ENCODE measurements at places on chromosomes 7 and 10.

- DNase-seq, result no peak
Observed at GRCh38 chr7:35241884-35242283, 12.0 kb downstream of the TBX20 start.

DNA sequence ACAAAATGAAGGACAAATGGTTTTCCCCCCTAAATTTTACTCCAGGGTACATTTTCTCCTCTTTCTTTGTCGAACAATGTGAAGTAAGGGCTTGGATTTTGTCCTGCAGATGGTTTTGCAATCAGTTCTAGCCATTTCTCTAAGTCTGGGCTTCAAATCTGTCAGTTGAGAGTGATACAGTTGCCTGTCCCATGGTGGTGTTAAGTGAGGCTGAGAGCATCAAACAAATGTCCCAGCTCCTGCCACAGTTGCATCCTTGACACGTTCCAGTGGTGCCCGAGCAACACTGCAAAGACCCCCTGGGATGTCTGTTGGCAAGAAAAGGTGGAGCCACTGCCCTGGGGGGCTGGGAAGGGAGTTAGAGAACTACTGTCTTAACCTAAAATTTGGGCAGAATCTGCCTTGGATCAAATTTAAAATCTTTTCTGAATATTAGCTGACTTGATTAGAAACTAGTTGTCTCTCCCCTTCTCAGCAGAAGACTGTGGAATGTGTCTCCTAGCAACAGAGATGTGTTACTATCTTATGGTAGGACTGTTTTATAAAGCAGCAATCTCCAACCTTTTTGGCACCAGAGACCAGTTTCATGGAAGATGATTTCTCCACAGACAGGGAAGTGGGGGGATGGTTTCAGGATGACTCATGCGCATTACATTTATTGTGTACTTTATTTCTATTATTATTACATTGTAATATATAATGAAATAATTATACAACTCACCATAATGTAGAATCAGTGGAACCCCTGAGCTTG, 102.0 kb upstream of the STEAP1B start:
- no peak for DNase-seq

DNA sequence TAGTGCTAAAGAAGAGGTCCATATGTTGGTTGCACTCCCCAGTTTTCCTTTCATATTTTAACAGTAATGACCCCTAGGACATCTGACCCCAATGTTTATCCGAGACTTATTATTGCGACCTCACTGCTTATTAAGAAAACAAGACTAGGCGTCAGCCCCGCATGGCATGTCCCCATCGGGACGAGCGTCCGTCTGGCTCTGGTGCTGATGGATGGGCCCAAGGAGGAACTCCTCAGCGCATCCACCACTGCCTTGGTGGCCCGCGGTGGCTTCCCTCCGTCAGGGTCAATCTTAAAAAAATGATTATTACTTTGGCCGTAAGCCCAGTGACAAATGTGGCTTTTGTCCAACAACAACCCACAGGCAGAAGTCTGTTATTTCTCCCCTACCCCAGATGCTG, 40.1 kb upstream of the CXCL12 start:
- no peak for DNase-seq

DNA sequence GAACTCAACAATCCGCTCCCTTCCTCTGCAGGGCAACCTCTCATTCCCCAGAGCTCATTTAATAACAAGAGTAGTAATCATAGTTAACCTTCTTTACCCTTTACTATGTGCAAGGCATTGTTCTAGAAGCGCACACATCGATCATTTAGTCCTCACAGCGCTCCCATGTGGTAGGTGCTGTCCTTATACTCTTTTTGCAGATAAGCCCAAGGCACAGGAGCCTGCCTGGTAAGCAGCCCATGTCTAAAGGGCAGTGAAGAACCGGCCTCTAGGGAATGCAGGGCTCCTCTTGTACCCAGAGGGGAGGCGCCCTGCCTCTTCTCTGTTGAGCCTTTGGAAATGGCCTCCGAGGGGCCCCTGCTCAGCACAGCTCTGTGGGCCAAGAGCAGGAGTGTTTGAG, 14.3 kb downstream of the CHST3 start:
- DNase-seq, result no peak

- DNase-seq, result no peak
Observed at GRCh38 chr7:42208572-42208971, 28.4 kb downstream of the GLI3 start.

GRCh38 chr10:69696073-69696731, 66.2 kb downstream of the FAM241B start:
- no peak for DNase-seq

DNA sequence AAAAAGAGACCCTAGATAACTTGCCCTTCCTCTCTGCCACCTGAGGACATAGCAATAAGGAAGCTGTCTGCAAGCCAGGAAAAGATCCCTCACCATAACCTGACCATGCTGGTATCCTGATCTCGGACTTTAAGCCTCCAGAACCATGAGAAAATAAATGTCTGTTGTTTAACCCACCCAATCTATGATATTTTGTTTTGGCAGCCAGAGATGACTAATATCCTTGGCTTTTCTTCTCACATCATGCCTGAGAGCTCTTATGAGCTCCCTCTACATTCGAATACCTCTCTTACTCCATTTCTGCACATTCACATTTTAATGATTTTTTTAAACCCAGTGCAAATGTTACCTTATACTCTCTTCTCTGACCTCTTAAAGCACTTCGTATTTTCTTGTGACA, 214.0 kb upstream of the CHRM2 start:
- no peak for DNase-seq

GRCh38 chr7:46139079-46139478, 218.0 kb upstream of the IGFBP3 start:
- no peak for DNase-seq

GRCh38 chr10:50439806-50440205, 183.9 kb downstream of the SGMS1 start:
- no peak for DNase-seq

GRCh38 chr10:73088304-73088703, 8.4 kb downstream of the P4HA1 start:
- no peak for DNase-seq

- DNase-seq, result no peak
Observed at GRCh38 chr7:150446288-150446938, 4.0 kb upstream of the GIMAP8 start.

GRCh38 chr7:126702242-126703016, 550.3 kb downstream of the GRM8 start:
- DNase-seq, result no peak

DNA sequence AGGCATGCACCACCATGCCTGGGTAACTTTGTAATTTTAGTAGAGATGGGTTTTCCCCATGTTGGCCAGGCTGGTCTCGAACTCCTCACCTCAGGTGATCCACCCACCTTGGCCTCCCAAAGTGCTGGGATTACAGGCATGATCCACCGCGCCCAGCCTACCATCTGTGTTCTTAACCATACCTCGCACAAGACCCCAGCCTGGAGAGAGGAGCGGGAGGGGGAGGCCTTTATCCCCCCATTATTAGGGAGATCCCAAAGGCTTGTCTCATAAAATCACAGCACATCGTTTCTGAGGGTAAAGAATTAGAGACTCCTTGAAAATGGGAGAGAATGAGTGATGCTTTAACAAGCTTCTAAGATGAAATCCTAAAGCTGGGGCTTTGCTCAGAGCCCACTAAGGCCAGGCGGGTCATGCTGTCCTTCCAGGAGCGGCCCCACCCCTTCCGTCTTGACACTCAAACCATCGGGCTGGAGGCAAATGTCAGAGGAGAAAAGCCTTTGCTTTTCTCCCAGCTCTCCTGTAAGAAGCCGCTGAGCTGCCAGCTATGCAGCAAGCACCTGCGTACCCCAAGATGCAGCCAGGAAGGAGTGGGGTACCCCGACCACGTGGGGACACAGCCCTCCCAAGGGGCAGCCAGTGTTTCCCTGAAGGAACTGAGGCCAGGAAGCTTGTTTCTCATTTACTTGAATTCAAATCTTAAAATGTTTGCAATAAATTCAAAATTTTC, 339.7 kb downstream of the PTPRN2 start:
- no peak for DNase-seq

- peak; percentile 2 for DNase-seq
Observed at GRCh38 chr10:95601116-95601719, 40.0 kb upstream of the SORBS1 start.

GRCh38 chr10:110918269-110918642, 724 bp downstream of the BBIP1 start:
- DNase-seq, result peak; percentile 77

Data from activated T-helper 1 cell treated with Interleukin-2 at 50 U/mL for 16 hours (primary cell).